NB4 (cell line): ENCODE measurements at places on chromosomes 2 and 18.

- no peak for DNase-seq
These were observed 11.1 kb downstream of the PDE1A start for GRCh38 chr2:182415771-182416170.

DNA sequence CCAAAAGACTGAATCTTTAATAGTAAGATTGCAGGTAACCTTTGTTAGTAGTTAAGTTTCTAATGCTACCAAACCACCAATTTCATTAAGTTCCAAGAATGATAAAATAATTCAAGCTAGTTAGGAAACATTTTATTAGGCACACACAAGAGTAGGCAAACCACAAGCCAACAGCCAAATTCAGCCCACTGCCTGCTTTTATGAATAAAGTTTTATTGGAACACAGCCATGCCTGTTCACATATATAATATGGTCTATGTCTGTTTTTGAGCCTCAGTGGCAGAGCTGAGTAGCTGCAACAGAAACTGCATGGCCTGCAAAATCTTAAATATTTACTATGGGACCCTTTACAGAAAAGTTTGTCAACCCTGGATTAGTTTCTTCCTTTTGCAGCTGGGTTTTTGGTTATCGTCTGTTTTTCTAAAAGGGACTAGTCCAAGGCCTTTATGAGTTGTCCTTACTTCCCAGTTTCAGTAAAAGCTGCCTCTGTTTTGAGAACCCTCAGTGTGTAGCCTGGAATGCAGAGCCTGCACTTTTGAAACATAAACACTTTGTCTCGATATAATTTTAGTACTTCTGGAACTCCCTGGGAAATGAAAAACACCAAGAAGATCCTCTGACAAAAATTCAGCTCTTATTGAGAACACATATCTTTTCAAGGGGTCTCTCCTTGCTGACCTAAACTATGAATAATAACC, 39.1 kb downstream of the FRZB start:
- no peak for DNase-seq

- DNase-seq = no peak
These were observed 138.2 kb downstream of the HDAC4 start for GRCh38 chr2:239262484-239263230.

GRCh38 chr2:30514848-30515435, 67.9 kb downstream of the LCLAT1 start:
- no peak for DNase-seq

GRCh38 chr2:159256159-159256558, 30.3 kb downstream of the WDSUB1 start:
- DNase-seq = no peak

GRCh38 chr2:199830531-199830930, 20.5 kb downstream of the FTCDNL1 start:
- no peak for DNase-seq

DNA sequence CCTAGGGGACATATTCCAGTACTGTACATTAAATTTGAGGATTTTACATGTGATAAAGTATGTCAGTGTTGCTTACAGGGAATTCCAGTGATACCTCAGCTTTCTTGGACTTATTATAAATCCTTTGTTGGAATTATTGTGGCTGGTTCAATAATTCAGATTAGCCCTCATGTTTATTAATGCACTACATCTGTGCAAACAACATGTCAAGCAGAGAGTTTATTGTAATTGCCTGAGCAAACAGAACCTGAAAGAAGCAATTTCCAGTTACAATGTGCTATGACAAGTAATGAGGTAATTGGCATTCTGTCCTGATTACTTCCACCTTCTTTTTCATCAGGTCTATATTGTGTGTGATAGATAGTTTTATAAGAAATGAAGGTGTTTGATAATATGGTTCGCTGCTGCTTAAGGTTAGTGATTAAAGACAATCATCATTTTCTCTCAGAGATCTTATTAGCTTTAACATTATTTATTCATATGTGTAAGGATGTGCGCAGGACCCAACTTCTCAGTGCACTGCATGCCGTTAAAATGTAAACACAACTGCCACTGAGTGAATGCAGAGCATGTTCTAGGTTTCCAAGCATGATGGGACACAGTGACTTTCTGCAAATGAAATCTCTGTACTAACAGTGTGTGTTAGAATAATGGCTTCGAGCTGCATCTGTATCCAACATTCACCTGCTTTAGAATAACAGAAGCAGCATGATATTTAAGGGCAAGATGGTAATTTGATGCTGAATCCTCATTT, 973.7 kb upstream of the POU3F3 start:
- no peak for DNase-seq

DNA sequence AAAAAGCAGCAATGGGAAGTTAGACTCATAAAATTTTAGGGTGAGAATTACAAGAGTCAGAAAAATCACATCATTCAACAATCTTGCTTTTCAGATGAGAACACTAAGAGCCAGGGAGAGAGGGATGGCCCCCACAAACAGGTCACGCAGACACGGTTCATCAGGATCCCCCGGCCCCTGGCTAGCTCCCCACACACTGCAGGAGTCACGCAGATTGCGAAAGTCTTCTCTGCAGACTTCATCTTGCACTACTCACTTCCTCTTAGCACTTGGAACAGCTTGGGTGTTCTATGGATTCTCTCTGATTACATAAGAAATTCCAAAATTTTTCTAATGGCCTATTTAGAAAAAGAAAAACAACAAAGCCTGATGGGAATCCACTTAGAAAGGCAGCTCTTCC, 21.6 kb upstream of the SULT1C2 start:
- DNase-seq = peak; percentile 74

GRCh38 chr2:118973542-118973951, 31.6 kb downstream of the MARCO start:
- peak; percentile 23 for DNase-seq

- DNase-seq = peak; percentile 9
These were observed 90.6 kb upstream of the EFEMP1 start for GRCh38 chr2:56014046-56014730.

GRCh38 chr2:162155093-162155492, 3.0 kb upstream of the GCG start:
- DNase-seq = peak; percentile 13

DNA sequence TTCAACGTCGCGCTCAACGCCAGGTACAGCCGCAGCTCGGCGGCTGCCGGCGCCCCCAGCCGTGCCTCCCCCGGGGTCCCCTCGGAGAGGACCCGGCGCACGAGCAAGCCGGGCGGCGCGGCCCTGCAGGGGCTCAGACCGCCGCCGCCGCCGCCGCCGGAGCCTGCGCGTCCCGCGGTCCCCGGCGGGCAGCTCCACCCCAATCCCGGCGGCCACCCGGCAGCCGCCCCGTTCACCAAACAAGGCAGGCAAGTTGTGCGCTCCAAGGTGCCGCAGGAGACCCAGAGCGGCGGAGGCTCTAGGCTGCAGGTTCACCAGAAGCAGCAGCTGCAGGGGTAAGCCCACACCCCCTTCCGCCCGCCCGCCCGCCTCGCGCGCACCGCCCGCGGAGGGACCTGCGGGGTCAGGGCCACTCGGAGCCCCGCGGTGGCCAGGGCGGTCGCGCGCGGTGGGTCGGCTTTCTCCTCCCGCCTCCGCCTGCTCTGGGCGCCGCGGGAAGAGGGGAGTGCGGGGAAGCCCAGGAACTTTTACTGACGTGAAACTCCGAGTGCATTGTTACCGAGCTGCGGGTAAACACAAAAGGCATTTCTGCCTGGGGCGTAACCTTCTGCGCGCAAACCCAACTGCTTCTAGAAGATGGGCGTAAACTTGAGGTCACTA, 861 bp downstream of the LTBP1 start:
- peak; percentile 9 for DNase-seq

DNA sequence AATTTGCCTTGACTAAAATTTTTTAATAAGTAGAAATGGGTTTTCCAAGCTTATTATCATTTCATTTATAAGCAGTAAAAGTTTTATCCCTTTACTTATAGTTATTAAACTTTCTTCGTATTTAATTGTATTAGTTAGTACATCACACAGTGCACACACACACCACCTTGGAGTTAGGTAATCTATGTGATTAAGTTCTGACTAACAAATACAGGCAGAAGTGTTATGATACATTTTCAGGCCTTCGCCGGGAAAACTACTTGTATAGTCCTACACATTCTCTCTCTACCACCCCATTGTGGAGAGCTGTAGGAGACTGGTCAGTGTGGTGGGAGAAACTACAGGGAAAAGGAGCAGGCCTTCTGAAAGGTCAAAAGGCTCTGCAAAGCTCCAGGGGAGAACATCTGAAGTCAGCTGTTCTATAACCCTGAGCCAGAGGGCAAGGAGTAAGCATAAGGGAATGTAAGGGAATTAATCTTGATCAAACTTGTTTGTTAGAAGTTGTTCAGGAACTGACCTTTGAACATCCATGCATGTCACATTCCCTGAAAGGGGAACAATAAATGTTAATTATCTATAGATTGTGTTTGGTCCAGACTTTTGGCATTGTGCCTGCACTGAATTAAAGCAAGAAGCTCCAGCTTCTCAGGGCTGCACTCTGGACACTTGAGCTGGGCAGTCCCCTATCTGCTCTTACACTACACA, 231.7 kb downstream of the FSIP2 start:
- DNase-seq = no peak

- DNase-seq = no peak
These were observed 42.3 kb downstream of the FSIP2 start for GRCh38 chr2:185780890-185781289.

DNA sequence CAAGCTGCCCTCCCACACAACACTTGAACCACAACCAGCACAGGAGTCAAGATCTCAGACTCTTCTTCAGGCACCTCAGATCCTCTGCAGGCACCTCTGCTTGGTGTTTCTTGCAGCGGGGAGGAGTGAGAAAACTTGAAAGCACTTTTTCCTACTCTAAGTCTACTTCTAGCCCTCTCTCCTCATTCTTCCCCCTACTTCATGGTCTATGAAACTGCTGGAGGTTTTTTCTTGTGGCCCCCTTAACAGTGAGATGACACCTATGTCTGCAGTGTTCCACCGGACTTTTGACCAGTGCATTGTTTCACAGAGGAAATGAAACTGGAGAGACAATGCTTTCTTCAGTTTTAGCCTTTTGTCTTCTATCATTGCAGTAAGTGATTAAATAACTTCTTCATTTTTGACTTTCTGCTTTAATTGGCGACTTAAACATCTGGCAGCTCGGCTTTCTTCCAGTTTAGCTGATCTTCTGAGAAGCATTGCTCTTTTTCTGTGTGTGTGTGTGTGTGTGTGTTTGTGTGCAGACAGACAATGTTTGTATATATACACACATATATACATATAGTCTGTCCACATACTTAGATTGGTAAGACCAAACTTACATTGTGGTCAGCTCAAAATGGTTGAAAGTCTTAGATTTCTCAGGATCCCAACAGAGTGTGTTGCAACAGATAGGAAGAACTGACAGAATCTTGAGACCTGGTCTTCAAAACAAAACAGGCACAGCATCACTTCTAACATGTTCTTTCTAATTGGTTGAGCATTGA, 1474.0 kb upstream of the TMEFF2 start:
- no peak for DNase-seq

DNA sequence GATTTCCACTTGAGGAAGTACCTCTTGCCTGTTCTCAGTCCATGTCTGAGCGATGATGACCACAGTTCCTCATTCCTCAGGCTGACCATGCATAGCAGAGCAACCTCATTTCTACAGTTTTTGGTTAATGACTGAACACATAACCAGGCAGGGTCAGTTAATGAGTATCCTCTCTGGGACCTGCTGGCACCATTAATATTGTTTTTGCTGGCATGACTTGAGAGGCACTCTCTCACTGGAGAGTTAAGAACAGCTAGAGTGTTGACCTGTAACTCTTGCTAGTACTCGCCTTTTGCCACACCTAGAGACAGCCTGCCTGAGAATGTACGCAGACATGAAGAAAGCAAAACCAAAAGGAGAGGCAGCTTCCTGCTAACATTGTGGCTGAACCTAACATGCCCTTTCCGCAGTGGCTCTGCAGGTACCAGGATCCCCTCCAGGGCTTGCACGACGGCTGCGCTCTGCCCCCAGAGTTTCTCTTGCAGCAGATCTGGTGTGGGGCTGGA, 23.9 kb downstream of the PECR start:
- DNase-seq = peak; percentile 62

DNA sequence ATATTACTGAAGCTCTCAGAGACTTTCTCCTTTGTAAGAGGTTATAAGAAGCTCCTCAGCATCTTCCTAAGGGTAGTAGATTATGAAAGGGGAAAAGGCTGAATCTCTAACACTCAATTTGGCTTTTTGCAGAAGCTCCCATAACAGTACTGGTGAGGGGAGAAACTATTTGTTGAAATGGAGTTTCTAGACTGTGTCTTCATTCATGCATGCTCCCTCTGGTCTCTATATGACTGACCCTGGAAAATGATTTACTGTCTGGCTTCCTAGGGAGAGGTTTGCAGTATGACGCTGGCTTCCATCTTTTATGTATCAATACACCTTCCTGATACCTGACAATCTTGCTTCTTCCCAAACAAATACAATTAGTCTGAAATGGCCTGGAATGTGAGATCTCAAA, 63.9 kb downstream of the LDAH start:
- no peak for DNase-seq

DNA sequence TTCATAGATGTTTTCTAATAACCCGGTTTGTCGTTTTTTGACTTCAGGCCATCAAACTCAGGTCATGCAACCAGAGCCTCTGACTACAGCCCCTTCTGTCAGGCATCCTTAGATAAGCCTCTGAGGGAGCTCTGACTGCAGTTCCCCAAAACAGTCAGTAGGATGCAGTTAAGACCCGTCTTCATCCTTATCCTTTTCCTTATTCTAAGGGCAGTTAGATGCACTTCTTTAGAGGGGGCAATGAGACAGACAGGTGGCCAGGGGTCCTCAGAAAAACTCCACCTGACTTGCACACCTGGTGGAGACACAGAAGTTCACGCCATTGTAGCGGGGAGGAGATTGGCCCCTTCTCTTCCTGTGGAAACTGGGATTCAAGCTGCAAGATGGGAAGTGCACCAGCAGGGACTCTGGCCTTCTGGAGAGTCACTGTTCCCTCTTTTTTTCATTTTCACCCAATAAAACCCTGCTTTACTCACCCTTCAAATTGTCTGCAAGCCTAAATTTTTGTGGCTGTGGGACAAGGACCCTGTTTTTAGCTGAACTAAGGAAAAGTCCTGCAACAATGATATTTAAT, 104.8 kb upstream of the TFPI start:
- peak; percentile 28 for DNase-seq

GRCh38 chr18:13612196-13612997, 114.0 kb downstream of the FAM210A start:
- peak; percentile 61 for DNase-seq

DNA sequence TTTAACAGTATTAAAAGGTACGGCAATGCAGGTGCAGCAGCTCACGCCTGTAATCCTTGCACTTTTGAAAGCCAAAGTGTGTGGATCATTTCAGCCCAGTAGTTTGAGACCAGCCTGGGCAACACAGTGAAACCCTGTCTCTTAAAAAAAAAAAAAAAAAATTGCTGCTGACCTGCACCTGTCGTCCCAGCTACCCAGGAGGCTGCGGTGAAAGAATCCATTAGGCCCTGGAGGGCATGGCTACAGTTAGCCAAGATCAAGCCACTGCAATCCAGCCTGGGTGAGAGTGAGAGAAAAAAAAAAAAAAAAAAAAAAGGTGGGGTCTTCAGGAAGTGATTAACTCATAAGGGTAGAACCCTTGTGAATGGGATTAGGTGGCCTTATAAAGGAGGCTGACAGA, 12.8 kb downstream of the CUL3 start:
- no peak for DNase-seq

DNA sequence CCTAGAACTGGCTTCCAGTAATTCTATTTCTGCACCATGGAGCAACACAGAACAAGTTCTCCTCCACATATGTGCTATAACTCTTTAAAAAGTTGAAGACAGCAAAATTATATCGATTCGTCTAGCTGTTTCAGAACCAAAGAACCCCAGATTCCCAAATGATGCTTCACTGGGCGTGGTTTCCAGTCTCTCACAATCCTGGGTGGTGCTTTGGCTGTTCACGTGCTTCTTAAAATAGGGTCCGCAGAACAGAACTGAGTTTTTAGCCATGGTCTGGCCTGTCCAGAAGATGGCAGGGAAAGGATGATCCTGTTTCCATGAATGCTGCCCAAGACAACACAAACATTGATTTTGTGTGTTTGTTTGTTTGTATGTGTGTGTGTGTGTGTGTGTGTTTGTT, 37.6 kb upstream of the PARD3B start:
- no peak for DNase-seq
